ENCODE measurements at places on chromosomes 5 and 9.

GRCh38 chr5:146400201-146400600 is 46.9 kb upstream of the TCERG1 start:
- ATAC-seq, result no peak

DNA sequence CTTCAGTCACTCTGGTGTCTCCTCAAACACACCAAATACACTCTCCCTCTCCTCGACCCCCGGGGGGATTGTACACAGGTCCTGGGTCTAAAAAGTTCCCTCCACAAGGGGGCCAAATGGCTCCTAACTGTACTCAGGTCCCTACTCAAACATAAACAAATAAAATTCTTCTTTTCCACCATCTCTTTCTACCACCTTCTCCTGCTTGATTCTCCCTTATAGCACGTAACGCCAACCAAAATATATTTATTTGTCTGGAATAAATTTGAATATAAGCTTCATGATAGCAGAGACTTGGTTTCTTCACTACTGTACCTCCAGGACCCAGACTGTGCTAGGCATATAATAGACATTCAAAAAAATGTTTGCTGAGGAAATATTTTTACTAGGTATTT is 21.4 kb downstream of the ZNF608 start:
- ATAC-seq, result peak; percentile 21

DNA sequence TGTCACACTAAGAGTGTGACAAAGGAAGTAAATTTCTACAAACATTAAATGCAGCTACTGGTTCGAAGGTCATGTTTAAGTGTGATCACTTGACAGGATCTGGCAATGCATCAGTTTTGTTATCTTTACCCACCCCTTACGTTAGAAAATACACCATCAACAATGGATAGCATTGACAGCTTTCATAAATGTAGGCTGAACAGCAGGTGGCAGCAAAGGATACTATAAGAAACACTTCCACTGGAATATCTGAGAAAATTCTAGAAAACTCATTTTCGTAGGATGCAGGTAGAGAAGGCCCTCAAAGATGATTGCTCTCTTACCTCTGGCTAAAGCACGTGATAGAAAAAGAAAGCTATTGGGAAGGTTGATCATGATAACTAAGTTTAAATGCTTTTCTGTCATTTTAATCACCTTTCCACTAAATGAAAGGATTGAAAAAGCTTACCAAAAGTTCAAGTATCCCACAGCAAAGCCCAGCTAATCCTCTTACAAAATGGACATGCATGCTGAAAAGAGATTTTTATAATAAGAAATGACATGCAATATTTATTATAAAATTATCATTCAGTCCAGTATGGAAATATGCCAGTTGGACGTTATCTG is 292.5 kb downstream of the PARP8 start:
- no peak for ATAC-seq

GRCh38 chr5:9265441-9266287 is 280.2 kb downstream of the SEMA5A start:
- peak; percentile 99 for ATAC-seq

- ATAC-seq, result peak; percentile 96
Observed at GRCh38 chr9:16710888-16711287, 159.6 kb downstream of the BNC2 start.

Measured in motor neuron (in vitro differentiated cells).